GM13977 (cell line): ENCODE measurements at places on chromosomes 2 and 18.

- DNase-seq: no peak
Measured at GRCh38 chr2:233041722-233042323, 9.4 kb downstream of the NEU2 start.

DNA sequence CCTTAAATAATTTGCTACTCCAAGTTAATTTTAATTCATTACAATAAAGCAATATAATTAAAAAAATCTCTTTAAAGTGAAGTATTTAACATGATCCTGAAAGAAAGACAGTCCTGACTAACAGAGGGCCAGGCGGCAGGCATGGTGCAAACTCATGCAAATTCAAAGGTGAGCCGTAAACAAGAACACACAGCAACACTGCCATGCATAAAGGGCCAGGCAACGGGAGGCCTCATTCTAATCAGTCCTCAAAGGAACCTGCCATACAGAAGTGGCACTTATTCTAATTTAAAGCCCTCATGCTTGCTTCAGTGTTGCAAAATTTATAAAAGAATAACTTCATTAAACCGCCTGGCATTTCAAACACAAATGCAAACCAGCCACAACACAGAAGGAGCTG is 277.0 kb downstream of the ZNF521 start:
- DNase-seq: no peak

DNA sequence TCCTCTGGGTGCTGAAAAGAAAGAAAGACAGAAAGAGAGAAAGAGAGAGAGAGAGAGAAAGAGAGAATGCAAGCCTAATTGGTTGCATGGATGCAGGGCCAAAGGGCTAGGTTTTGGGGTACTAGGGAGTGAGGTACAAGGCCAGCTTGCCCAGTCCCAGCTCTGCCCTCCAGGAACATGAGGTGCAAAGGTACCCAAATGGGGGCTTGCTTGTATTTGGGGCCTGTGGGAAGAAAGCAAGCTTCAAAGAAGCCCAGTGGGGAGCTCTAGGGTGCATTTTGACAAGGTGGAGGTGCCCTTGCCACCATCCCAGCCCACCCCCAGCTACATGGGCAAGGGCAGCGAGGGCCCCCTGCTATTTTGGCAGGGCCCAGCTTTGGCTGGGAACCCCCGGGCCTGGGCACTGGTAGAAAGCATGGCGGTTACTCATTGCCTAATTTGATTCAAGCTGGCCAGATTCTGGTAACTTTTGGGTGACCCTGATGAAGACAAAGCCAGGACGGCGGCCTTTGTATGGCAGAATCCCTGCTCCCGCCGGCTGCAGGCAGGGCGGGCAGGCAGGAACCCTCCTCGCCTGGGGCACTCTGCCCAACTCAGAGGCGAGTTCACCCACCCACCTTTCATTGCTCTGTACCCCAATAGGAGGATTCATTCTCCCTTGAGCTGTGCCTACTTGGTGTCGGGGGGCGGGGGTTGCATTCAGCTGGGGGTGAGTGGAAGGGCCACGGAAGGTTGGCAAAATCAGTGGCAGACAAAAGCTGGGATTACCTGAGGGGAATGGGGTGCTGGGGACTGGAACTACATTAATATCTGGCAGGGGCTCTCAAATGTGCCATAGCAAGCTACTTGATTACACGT is 537 bp upstream of the HOXD4 start:
- no peak for DNase-seq

GRCh38 chr2:150479075-150479915 is 8.2 kb downstream of the RND3 start:
- DNase-seq: no peak

- no peak for DNase-seq
Measured at GRCh38 chr2:96608469-96609455, 29.4 kb downstream of the KANSL3 start.

DNA sequence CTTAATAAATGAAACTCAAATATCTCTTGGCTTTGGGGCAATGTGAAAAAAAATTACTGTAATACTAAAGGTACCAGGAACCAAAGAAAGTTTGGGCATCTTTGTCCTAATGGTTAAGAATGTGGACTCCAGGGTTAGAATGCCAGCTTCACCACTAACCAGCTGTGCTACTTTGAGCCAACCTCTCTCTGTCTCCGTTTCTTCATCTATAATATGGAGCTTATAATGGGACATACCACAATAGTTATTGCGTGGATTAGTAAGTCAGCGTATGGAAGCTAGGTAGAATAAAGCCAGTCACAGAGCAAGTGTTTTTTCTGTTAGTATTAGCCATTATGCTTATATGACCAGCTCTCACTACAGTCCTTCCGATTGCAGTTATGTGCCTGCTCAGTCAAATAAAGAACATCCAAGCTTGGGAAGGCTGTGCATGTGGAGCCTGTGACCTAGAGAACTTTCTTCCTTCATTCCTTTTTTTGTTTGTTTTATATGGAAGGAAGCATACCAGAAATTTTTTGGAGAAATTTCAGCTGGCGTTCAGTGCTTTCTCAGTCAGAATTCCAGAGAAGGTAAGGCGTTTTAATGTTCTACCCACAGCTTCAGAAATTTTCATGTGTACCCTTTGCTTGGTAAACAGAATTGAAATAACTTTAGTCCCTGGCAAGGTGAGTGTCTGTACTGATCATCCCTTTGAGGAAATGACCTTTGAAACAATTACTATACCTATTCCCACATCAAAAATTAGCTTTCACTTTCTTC is 114.0 kb upstream of the RND3 start:
- no peak for DNase-seq

DNA sequence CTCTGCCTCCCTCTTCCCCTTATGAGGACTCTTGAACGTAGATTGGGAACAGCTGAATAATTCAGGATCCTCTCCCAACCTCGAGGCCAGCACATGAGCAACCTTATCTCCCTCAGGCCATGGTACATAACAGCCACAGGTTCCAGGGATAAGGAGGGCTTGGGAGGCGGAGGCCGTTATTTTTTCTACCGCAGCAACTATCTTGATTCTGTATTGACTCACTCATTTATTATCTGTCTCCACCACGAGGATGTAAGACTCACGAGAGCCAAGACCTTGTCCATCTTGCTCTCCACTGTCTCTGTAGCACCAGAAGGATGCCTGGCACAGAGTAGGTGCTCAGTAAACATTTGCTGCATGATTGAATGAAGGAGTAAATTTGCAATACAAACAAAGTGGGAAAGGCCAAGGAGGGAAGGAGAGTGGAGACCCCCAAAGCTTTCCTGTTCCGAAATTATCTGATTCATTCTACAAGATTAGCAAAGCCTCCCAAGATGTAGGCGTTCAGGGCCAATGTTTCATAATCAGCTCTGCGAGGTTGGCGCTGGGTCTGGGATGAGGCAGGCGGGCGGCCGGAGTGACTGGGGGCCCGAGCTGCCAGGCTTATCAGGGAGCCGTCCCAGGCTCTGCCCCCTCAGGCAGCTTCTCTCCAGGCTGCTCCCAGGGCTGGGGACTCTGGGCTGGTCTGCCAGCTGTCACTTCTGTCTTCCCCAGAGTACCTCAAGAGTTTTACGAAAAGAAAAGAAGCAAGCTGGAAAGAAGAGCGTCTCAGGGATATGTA is 31.6 kb downstream of the INPP5D start:
- DNase-seq: no peak

GRCh38 chr18:71529703-71530303 is 1014.3 kb downstream of the CBLN2 start:
- no peak for DNase-seq

DNA sequence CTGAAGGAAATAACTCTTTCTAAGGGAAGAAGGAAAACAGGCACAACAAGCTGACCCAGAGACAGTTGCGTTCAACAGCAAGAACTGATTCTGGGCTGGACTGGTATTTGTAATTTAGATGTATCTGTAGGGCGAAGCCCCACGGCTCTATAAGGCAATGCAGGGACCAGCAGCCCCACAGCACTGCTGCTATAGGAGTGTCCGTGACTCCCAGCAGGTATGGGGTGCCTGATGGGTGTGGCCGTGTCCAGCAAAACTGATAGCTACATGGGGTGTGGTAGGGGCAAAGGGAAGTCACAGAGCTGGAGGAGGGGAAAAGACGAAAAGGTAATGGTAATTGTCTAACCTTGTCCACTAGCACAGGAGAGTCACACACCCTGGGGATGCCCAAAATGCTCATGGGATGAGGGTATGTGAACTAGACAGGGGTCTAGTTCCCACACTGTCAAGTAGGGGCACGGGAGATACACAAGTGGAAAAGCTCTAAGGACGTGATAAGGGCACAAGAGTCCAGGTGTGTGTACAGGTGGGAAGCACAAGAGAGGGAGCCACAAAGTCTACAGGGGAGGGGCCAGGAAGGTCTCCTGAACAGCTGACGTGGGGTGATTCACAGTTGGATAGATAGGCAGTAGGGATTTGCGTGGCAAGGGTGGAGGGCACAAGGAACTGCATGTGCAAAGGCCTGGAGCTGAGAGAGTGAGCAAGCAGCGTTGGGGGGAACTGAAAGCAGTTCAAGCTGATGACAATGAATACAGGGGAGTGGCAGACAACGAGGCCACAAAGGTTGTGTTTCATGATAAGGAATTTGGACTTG is 48.5 kb upstream of the ASPRV1 start:
- no peak for DNase-seq

DNA sequence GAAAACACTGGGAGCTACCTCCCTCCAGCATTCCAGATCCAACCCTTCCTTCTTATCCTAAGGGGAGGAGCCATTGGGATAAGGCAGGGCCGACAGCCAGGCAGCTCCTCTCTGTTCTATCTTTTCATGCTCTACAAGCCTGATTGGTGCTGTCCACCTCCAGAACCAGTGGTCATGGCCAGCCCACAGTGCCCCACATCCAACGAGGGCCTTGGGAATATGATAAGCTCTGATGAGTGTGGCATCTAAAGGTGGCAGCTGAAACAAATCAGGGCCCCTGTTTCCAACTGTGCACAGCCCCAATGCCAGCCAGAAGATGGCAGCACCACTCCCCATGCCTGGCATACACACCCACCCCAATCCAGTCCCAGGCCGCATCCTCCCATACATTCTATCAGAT is 329.3 kb downstream of the C1D start:
- DNase-seq: peak; percentile 12

GRCh38 chr18:49638891-49639557 is 77.2 kb downstream of the LIPG start:
- DNase-seq: no peak

GRCh38 chr2:236045251-236046235 is 122.6 kb downstream of the GBX2 start:
- no peak for DNase-seq

- no peak for DNase-seq
Measured at GRCh38 chr2:164754157-164755093, 87.2 kb downstream of the COBLL1 start.

DNA sequence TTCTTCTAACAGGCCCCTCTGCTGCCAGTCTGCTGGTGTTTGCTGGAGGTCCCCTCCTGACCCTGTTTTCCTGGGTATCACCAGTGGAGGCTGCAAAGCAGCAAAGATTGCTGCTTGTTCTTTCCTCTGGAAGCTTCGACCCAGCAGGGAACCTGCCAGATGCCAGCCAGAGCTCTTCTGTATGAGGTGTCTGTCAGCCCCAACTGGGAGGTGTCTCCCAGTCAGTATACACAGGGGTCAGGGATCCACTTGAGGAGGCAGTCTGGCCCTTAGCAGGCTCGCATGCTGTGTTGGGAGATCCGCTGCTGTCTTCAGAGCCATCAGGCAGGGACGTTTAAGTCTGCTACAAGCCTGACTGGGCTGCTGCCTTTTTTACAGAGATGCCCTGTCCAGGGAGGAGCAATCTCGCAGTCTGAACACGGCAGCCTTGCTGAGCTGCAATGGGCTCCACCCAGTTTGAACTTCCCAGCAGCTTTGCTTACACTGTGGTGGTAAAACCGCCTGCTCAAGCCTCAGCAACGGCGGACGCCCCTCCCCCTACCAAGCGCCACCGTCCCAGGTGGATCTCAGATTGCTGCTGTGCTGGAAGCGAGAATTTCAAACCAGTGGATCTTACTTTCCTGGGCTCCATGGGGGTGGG is 29.9 kb downstream of the CHCHD5 start:
- DNase-seq: no peak

DNA sequence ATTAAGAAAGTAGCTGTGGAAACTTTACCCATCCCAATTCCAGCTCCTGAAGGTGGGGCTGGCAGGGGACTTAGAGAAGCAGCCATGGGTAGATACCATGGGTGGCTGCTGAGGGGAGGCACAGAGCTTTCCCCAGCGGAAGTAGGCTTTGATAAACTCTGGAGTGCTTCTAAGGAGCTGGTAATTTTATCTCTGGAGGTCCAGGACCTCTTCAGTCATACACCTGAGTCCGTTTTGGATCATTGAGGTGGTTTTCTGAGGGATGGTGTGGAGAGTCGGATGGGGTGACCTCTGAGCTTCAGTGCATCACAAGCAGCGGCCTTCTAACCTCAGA is 36.7 kb upstream of the BMP10 start:
- DNase-seq: no peak

DNA sequence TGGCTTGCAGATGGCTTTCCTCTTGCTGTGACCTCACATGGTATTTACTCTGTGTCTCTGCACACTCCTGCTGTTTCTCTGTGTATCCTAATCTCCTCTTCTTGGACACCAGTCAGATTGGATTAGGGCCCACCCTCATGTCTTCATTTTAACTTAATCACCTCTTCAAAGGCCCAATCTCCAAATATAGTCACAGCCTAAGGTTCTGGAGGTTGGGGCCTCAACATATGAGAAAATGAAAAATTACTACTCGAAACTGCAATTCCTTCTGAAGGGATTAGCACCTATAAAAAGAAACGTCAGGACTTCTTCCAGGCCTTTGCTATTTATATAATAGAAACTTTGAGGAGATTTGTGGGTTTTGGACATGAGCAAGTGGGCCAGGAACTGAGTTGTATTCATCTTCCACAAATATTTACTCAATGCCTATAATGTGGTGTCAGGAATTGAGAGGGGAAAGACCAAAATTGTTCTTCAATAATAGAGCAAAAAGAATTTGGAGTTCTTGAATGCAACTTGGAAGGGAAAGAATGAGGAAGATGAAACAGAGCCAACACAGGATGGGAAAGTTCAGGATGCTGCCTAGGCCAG is 270.0 kb upstream of the FN1 start:
- no peak for DNase-seq

DNA sequence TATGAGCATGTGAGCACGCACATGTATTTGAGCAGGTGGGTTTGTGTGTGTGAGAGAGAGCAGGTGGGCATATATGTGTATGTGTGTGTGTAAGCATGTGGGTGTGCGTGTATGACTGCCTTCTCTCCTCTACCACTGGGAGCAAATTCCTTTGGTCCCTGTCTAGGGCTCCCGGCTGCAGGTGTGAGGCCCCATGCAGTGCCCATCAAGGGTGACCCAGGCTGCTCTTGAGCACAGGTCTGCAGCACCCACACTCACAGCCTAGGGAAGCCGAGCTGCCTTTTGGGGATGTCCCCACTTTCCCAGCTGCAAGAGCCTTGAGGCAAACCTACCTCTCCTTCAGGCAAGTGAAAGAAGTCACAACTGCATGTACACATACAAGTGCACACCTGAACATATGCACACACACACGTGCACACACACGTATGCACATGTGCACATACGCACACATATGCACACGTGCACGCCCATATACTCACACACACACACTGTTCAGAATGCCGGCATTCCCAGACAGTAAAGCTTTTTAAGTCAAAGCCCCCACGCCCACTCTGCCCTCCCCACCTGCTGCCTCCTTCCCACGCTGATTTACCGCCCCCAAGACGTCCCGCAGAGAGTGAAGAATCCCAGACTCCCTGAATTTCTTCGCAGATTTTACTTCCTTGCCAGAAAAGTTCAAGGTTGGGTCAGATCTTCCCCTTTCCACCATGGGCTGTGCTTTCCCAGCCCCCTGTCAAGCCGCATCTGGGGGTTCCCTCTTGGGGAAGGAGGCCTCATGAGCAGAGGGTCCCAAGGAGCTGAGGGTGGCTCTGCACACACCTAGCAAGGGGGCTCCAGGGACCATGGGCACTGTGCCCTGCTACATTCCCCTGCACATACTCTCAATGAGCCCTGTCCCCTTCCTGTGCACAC is 170.6 kb downstream of the TWIST2 start:
- DNase-seq: no peak
